Astrocyte of the hippocampus (primary cell): ENCODE measurements at places on chromosomes 3 and 15.

DNA sequence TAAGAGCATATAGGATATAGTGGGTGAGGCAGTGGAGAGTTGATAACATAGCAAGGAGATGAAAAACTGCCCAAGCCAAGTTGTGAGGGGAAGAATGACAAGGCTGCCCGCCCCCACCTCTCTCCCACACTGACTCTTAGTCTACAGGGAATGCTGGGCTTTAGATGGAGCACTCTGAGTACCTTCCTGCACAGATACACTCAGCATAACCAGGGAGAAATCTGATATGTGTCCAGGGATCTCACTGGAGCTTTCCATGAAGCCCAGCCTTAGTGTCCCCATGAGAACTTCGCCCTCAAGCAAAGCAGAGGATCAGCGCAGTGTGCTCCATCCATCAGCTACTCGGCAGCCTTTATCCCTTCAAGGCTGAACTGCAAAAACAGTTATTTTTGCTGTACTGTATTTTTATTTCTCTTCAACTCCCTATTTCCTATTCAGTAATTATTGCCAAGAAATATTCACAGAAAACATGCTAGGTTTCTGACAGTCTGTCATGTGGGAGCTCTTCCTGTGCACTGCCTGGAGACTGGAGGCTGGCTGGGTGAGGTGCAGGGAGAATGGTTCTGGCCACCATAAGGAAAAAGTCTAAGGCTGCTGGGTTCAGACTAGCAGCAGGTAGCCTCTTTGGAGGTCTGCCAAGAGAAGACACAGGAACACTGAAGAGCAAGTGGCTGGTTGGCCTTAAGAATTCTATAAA lies 475.2 kb upstream of the PPP2R3A start:
- no peak for DNase-seq

- no peak for DNase-seq
Measured at GRCh38 chr3:129289201-129289921, 10.7 kb downstream of the HMCES start.

- no peak for DNase-seq
Measured at GRCh38 chr3:66380200-66380932, 120.5 kb downstream of the LRIG1 start.

- DNase-seq: no peak
Measured at GRCh38 chr3:127886231-127886955, 28.6 kb upstream of the KBTBD12 start.

- no peak for DNase-seq
Measured at GRCh38 chr3:103624271-103624670, 1189.5 kb downstream of the ZPLD1 start.
